ENCODE measurements at places on chromosomes 7 and 10. TPM values are rescaled to one million over a fixed set of nuclear protein-coding genes. Genes with fewer than 3 reads are reported as not detected.

The EVX1 gene
- 0.87 TPM for total RNA-seq

- DNase-seq, result no peak
Observed at GRCh38 chr7:28280516-28280915, 99.9 kb upstream of the JAZF1 start.

- DNase-seq, result no peak
Observed at GRCh38 chr10:123395906-123396305, 241.7 kb downstream of the BUB3 start.

DNA sequence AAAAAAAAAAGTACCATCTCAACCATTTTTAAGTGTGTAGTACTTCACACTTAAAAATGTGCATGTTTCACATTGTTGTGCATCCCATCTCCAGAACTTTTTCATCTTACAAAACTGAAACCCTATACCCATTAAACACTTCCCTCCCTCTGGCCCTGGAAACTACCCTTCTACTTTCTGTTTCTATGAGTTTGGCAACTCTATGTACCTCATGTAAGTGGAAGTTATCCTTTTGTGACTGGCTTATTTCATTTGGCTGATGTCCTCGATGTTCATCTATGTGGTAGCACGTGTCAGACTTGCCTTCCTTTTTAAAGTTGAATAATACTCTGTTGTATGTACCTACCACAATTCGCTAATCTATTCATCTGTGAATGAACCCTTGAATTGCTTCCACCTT lies 12.2 kb downstream of the KCNMA1 start:
- DNase-seq, result no peak

- DNase-seq, result no peak
Observed at GRCh38 chr10:111030042-111030750, 46.6 kb upstream of the ADRA2A start.

DNA sequence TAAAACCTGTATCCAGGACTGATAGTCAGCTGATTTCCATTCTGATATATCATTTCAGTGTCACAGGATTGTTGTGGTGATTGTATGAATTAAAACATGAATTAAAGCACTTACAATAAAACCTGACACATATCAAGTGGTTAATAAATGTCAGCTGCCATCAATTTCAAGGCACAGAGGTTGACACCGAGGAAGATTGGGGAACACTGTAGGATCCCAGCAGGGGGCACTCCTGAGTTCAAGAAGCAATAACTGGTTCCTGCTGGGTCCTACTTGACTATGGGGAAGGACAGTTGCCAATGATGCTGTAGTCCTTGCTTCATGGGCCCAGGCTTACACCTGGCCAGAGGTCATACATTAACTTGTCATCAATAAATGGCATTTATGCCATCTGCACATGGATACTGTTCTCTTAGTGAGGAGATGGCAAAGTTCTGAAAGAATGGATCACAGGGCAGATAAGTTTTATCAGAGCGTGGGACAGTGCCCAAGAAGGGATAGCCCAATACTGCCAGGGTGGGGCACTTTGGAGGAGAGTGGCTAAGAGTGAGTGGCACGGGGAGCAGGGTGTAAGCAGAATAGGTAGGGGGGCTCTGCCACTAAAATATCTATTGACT lies 24.1 kb downstream of the FZD1 start:
- DNase-seq, result peak; percentile 69
